ENCODE measurements at places on chromosomes 2 and 18.
A peak's percentile ranks its signal among the peaks of the same experiment; 100 is the strongest.

GRCh38 chr2:54880428-54880827 lies 157.0 kb downstream of the EML6 start:
- no peak for DNase-seq

DNA sequence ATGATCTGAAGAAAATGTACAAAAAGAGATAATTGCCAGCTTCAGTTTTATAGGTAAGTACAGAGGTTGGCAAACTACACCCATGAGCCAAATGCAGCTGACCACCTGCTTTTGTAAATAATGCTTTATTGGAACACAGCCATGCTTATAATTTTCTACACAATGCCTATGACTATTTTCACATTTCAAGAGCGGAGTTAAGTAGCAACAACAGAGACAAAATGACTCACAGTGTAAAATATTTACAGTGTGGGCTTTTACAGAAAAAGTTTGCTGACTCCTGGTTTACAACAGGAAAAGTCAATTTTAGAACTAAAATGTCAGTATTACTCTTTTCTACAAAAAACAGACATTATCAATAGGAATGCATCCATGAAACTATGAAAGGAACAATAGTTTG lies 26.0 kb downstream of the CWC22 start:
- DNase-seq = no peak

GRCh38 chr2:169272010-169272409 lies 90.3 kb downstream of the LRP2 start:
- no peak for DNase-seq

GRCh38 chr2:76478266-76479035 lies 767.7 kb upstream of the GCFC2 start:
- no peak for DNase-seq

DNA sequence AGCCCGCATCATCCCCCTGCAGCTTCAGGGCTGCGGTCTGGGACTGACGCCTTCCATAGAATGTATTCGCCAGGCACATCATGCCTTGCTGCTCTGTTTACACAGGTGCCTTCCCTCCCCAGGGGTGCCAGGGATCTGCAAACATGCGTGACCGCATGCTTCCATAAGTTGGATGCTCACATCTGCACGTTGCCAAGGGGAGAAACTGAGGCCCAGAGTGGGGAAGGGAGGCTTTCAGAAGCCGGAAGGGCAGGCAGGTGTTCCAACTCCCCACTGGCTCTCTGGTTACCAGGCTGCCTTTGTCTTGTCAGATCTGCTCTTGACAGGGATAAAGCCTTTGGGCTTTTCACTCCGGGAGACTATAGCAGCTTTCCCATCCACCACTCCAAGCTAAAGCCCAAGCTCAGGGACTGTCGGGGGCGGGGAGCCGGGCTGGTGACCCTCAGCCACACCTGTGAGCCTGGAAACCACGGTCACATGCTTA lies 125.8 kb upstream of the TNP1 start:
- no peak for DNase-seq

DNA sequence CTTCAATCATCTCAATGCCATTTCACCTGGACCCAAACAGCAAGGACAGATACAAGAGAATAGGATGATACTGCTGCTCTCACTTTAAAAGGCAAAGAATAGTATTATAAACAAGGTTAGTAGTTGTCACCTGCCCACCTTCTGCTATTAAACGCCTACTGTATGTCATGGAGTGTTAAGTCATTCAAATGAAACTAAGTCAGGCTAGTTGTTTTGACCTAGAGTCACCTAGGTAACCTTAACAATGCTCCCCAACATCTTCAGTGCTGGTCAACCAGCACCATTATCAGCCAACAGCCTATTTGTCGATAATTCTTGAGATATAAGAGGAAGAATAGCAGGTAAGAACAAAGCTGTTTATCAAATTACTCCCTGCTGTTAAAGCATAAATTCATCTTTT lies 39.2 kb downstream of the TRIP12 start:
- DNase-seq = no peak

- DNase-seq = no peak
Measured at GRCh38 chr2:151757861-151758260, 23.6 kb upstream of the NEB start.

DNA sequence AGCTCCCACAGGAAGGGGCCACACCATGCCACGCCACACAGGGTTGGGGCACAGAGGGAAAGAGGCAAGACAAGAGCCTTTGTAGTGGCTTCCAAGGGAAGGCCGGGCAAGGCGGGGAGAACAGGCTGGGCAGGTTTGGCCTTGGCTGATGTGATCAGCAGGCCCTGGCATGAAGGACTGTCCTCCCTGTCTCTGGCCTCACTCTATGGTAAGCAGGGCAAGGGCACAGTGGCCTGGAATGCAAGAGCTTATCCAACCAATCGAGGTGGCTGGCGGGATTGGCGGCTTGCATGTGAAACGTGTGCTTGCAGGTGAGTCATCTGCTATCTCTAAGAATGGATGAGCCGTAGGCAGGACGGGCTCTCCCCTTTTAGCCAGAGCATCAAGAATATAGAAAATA lies 6.4 kb upstream of the ATP9B start:
- DNase-seq = no peak

- no peak for DNase-seq
Measured at GRCh38 chr18:3794537-3795348, 344.8 kb downstream of the TGIF1 start.

- no peak for DNase-seq
Measured at GRCh38 chr18:43322132-43322531, 44.8 kb upstream of the SYT4 start.

DNA sequence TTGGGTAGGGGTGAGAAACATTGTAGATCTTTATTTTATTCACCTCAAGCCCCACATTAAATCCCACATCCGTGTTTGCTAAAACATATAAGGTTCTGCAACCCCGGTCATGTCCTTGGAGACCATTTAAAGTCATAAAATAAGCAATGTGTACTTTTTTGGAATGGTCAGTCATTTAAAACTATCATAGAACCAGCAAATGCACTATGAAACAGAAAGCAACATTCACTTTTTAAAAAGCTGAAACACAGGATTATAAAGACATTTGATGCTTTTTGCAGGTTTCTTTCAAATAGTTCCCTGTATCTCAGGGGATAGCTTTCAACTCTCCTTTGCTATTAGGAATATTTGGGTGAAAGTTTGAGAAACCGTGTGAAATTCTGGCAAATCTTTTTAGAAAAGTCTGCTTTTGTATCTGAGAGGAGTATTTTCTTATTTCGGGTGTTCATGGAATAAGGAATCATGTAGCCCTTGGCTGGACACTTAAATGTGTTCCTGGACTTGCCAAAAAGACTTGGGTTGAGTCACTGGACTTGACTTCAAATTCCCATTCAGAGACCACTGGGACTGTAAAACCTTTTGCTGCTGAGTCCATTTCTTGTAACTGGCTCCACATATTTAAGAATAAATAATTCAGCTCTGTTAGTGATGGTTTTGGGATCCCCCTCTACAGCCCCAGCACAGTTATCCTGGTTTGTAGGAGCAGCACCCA lies 5.9 kb upstream of the CETN1 start:
- DNase-seq = no peak

DNA sequence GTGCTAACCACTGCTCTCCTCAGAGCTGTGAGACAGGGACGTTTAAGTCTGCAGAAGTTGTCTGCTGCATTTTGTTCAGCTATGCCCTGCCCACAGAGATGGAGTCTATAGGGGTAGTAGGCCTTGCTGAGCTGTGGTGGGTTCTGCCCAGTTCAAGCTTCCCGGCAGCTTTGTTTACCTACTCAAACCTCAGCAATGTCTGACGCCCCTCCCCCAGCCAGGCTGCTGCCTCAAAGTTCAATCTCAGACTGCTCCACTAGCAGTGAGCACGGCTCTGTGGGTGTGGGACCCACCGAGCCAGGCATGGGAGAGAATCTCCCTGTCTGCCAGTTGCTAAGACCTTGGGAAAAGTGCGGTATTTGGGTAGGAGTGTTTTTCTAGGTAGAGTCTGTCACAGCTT lies 387.8 kb upstream of the SLC39A10 start:
- DNase-seq = no peak

- DNase-seq = peak; percentile 54
Measured at GRCh38 chr2:175251425-175252041, 70.0 kb upstream of the ATP5MC3 start.

- DNase-seq = no peak
Measured at GRCh38 chr2:159573846-159574606, 42.3 kb downstream of the BAZ2B start.

DNA sequence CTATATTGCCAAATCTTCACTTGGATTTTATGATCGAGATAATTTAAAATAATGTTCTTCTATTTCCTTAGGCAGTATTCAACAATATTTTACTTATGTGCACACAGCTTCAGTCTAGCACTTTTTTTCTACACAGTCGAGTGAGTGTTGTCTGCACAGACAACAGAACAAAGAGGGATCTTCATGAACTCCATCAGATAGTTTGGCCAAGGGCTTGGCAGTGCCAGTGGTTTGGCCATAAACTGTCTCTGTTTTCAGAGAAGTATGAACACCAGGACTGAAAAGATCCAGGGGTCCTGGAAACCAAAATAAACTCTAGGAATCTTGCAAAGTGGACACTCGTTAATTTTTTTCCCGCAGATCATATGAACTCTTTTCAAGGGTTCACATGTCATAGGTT lies 547.3 kb downstream of the PLCL1 start:
- DNase-seq = no peak

- peak; percentile 59 for DNase-seq
Measured at GRCh38 chr18:61322265-61322873, 10.9 kb upstream of the CDH20 start.

- DNase-seq = no peak
Measured at GRCh38 chr2:219820767-219821166, 193.3 kb downstream of the SLC4A3 start.

GRCh38 chr2:216698895-216699294 lies 3.5 kb upstream of the IGFBP5 start:
- DNase-seq = peak; percentile 50

DNA sequence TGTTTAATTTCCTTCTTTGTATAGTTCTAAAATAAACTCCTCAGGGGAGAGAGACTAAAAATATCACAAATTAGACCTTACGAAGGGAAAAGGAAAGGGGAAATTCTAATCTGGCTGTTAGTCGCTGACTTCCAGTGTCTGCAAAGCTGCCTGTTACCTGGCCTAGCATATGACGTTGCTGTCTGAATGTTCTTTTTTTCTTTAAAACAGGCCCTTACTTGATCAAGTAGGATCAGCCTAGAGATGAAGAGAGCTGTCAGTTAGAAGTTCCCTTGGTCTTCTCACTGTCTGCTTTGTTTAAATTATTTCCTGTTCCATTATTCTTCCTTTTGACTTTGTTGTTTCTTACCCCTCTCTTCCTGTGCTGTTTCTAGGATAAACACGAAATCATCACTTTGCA lies 11.2 kb downstream of the NCK2 start:
- no peak for DNase-seq

Measured in MM.1S (cell line).